ENCODE measurements at places on chromosomes 11 and 22. TPM values are rescaled to one million over a fixed set of nuclear protein-coding genes. Genes with fewer than 3 reads are reported as not detected.

Gene EIF3D
- 320 TPM for total RNA-seq

Gene OR51B2
- not detected for total RNA-seq

- no peak overlapping the region for H3K27ac ChIP-seq
- peak overlapping the region; percentile 29 for H3K4me3 ChIP-seq
- H3K36me3 ChIP-seq = no peaks in the 10 kb centered on the region
- DNase-seq = no peak
- H3K27me3 ChIP-seq = no peaks in the 10 kb centered on the region
Observed at GRCh38 chr22:16963189-16963945, 44.7 kb downstream of the GAB4 start.

DNA sequence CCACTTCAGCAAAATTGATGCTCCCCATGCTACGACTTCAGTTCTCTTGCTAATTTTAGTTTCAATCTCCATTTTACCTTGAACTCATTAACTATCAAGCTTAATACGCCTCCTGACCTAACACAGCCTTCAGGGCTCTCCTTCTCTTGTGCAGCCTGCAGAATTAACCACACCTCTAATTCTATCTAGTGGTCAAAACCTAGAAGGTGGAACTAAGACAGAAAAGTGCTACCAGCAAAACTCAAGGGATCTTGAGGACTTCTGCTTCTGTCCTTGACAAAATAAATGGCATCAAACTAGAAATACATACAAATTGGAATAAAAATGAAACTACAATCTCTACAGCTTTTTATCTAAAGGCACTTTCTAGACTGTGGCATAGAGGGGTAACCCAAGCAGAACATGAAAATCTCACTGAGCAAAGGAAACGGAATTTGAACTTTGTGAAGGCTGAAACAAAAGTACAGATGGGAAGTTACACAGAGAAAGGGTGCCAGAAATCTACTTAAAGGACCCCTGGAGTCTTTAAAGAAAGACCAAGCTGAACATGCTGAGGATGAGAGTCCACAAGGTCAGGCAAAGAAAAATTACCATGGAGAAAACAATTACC lies 10.7 kb downstream of the CWF19L2 start:
- H3K27me3 ChIP-seq = no peaks in the 10 kb centered on the region
- H3K4me1 ChIP-seq = peaks cover 22% of the 10 kb centered on the region
- no peak for DNase-seq
- H3K36me3 ChIP-seq = peaks cover 6% of the 10 kb centered on the region
- H3K4me3 ChIP-seq = no peak overlapping the region
- H3K27ac ChIP-seq = peak overlapping the region; percentile 47

- H3K4me3 ChIP-seq = no peak overlapping the region
- DNase-seq = no peak
- H3K27ac ChIP-seq = no peak overlapping the region
- no peaks in the 10 kb centered on the region for H3K36me3 ChIP-seq
- no peaks in the 10 kb centered on the region for H3K27me3 ChIP-seq
- no peaks in the 10 kb centered on the region for H3K4me1 ChIP-seq
Observed at GRCh38 chr11:109329716-109330115, 92.3 kb upstream of the C11orf87 start.

- H3K27ac ChIP-seq = no peak overlapping the region
- no peak for DNase-seq
- H3K27me3 ChIP-seq = peaks cover 4% of the 10 kb centered on the region
- H3K36me3 ChIP-seq = no peaks in the 10 kb centered on the region
- H3K4me1 ChIP-seq = no peaks in the 10 kb centered on the region
- no peak overlapping the region for H3K4me3 ChIP-seq
Observed at GRCh38 chr22:48756146-48757111, 1071.2 kb downstream of the BRD1 start.

DNA sequence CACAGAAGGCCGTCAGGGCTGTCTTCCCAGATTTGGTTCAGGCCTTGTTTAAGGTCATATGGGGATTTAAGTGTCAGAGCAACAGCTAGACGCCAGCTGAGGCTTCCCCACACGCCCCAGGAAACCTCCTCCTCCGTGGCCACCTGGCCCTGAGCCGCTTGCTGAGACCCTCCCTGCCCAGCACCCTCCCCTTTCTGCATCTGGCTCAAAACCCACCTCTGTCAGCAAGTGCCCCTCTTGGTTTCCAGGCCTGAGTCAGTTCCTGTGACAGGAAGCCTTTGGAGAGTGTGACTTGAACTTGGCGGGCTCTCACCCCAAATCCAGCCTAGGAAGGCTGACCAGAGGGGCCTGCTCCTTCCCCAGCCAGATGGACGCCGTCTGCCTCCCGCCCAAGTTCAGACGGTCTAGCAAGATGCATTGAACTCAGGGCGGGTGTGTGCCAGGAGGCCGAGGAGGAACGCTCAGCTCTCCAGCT lies 561 bp downstream of the FXYD2 start:
- peak overlapping the region; percentile 13 for H3K27ac ChIP-seq
- H3K4me1 ChIP-seq = peaks cover 67% of the 10 kb centered on the region
- H3K4me3 ChIP-seq = peak overlapping the region; percentile 40
- DNase-seq = peak; percentile 43
- no peaks in the 10 kb centered on the region for H3K27me3 ChIP-seq

GRCh38 chr22:41915786-41916493 lies 1.1 kb upstream of the SHISA8 start:
- peaks cover 40% of the 10 kb centered on the region for H3K27me3 ChIP-seq
- no peak overlapping the region for H3K27ac ChIP-seq
- peak overlapping the region; percentile 55 for H3K4me3 ChIP-seq
- no peaks in the 10 kb centered on the region for H3K36me3 ChIP-seq

DNA sequence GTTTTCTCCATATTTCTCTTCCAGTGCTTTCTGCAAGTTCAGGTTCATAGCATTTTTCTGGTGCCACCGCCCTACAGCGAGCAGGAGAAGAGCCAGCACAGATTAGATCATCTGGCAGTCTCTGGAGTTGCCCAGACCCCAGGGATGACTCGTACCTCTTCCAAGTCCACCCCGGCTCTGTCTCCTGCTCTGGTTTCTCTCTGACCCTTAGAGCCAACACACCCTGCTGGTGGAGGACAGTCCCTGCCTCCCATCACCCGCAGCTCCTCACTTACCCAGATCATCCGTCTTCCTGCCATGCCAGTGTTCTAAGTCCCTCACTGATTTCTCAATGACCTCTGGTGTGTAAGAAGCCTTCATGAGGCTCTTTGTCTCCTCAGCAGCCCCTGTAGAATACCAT lies 28.0 kb downstream of the TST start:
- H3K4me3 ChIP-seq = no peak overlapping the region
- no peak for DNase-seq
- H3K36me3 ChIP-seq = peaks cover 6% of the 10 kb centered on the region

- H3K4me1 ChIP-seq = peaks cover 26% of the 10 kb centered on the region
- H3K4me3 ChIP-seq = no peak overlapping the region
- DNase-seq = no peak
- H3K27me3 ChIP-seq = no peaks in the 10 kb centered on the region
Observed at GRCh38 chr11:73135346-73136284, 6.5 kb downstream of the FCHSD2 start.

GRCh38 chr22:29308791-29309262 lies 2.4 kb downstream of the GAS2L1 start:
- H3K4me1 ChIP-seq = peaks cover 14% of the 10 kb centered on the region
- no peaks in the 10 kb centered on the region for H3K36me3 ChIP-seq
- DNase-seq = peak; percentile 60
- peaks cover 44% of the 10 kb centered on the region for H3K27me3 ChIP-seq
- no peak overlapping the region for H3K27ac ChIP-seq
